GM12892 (cell line): ENCODE measurements at places on chromosomes 12 and 14.
A peak's percentile ranks its signal among the peaks of the same experiment; 100 is the strongest.

GRCh38 chr12:89217472-89217871 lies 134.8 kb downstream of the DUSP6 start:
- DNase-seq = no peak

GRCh38 chr12:25906651-25907340 lies 51.7 kb upstream of the RASSF8 start:
- DNase-seq = no peak

- DNase-seq = no peak
Measured at GRCh38 chr14:104486222-104486923, 93.2 kb upstream of the C14orf180 start.

DNA sequence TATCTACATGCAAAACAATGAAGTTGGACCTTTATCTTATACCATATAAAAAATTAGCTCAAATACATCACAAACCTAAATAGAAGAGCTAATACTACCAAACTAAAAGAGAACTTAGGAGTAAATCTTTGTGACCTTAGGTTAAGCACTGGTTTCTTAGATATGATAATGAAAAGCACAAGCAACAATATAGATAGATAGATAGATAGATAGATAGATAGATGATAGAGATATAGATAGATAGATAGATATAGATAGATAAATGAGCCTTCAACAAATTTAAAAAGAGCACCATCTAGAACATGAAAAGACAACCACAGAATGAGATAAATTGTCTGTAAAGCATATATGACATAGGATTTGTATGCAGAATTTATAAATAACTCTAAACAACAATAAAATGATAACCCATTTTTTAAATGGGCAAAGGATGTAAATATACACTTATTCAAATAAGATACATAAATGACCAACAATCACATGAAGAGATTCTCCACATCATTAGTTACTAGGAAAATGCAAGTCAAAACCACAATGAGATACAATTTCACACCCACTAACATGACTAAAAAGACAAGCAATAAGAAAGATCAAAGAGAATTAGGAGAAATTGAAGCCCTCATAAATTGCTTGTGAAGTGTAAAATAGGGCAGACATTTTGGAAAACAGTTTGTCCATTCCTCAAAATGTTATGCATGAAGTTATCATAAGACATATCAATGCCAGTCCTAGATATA lies 293.7 kb downstream of the BTG1 start:
- no peak for DNase-seq

DNA sequence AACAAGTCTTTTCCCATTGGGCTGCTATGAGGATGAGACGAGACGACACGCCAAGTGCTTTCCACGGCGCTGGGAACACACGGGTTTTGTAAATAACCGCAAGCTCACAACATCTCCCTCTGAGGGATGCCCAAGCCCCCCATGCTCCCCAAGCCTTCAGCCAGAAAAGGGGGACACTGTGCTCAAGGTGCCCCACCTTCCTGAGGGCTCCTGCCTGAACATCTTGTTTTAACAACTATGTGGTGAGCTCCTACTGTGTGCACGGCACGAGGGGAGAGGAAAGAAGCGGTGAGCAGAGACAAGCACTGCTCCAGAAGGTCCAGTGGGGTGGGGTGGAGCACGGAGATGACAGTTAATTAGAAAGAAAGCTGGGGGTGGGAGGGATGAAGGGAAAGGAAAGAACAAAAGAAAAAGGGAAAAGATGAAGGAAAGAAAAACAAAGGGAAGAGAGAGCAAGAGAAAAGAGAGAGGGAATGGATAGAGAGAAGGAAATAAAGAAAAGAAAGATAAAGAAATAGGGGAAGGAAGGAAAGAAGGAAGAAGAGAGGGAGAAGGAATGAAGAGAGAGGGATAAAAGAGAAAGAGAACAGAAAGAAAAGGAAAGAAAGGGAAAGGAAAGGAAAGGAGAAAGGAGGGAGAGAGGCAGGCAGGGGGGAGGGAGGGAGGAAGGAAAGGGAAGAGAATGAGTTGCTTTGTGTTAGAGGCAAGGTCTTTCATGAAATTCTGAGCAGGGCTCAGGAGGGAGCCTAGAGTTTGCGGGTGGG lies 56.8 kb downstream of the SLC15A4 start:
- no peak for DNase-seq

- no peak for DNase-seq
Measured at GRCh38 chr14:54316652-54317051, 80.2 kb upstream of the CDKN3 start.

- DNase-seq = no peak
Measured at GRCh38 chr12:90484094-90484493, 470.9 kb downstream of the CCER1 start.

GRCh38 chr14:63949696-63950095 lies 96.9 kb downstream of the SYNE2 start:
- no peak for DNase-seq

DNA sequence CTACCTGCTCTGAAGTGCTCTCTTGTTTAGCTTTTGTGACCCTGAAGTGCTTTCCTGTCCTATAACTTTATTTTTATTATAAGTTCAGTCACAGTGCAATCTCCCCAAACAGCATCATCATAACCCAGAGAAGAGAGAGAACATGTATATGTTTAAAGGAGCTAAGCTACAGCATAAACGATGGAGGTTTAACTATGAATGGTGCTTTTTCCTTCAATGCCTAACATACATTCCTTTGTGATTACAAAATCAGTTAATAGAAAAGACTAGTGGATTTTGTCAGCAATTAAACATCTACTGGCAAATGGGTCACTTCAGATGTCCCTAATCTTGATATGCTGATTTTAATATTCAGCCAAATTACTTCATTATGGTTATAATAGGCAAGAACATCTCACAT lies 46.4 kb downstream of the ZFYVE21 start:
- no peak for DNase-seq

- DNase-seq = peak; percentile 3
Measured at GRCh38 chr12:92769124-92769901, 66.5 kb downstream of the PLEKHG7 start.

GRCh38 chr12:46722394-46723185 lies 103.2 kb downstream of the SLC38A4 start:
- no peak for DNase-seq

GRCh38 chr12:6613015-6613775 lies 6.0 kb upstream of the CHD4 start:
- DNase-seq = peak; percentile 41

GRCh38 chr12:121504505-121504904 lies 76.3 kb downstream of the KDM2B start:
- no peak for DNase-seq

DNA sequence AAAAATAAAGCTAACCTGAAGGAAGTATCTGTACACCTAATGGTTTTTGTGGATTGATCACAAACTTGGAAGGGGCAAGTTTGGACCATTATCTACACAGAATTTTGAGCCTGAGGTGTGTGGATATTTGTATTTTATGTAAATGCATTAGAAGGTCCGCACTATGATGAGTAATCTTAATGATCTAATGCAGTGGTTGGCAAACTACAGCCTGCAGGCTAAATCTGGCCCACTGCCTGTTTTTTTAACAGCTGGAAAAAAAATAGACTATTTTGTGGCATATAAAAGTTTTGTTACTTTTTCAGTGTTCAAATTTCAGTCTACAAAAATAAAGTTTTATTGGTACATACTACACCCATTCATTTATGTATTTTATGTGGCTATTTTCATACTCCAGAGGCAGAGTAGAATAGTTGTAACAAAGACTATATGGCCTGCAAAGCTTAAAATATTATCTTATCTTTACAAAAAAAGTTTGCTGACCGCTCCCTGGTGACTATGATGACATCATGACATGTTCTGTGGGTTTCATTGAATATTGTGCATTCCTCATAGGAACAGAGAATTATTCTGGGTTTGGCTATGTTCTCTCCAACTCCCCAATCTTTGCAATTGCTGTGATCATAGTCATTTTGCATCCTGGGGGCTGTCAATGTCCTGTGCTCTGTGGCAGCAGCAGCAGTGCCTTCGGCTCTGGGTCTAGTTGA lies 962.6 kb upstream of the FBXO33 start:
- no peak for DNase-seq

DNA sequence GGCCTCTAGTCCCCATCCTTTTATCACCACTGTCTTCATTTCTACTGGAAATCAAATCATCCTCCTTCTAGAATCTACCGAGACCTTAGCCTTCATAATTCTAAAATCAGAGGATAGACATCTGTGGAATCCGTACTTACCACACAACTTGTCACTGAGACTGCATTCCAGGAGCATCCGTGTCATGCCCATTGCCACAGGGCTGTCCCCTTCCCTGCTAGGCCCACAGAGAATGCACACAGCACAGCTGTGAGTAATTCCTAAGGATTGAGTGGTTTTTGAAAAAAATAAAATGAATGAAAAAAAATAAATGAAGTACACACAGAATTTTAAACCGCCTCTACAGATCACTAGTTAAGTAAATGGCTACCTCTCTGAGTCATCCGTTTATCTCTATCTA lies 21.0 kb upstream of the MAGOHB start:
- DNase-seq = no peak

DNA sequence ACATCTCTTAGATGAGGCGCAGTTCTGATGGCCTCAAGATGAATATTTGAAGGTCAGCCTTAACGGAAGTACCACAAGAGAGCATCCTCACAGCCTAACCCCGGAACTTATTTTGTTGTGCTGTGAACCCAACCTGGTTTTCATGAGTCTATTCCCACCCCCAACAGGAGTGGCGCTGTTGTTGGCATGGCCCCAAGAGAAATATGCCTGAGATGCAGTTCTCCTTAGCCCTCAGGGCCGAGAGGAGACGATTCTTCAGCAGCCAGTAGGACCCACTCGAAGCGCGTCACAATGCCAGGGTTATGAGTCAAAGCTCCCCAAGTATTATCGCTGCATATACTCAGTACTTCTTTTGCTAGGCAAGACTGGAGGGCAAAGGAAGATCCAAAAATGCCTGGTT lies 24.5 kb upstream of the BCL11B start:
- no peak for DNase-seq

GRCh38 chr12:52646613-52647012 lies 5.4 kb downstream of the KRT2 start:
- DNase-seq = no peak

DNA sequence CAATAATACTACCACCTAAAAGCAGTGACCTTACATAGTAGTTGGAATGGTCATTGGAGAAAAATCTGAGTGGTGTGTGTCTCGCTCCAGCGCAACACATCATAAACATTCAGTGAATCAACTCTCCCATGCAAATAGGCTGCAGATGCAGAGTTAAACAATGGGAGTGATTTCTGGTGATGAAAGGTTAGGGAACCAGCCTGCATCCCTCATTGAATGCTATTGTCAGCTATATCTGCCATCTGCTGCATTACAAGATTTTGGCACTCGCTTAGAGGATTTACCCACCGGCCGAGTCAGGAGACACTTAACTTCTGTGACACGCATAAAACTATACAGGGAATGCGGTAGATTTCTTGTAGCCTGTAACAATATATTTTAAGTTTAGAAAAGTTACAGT lies 900.9 kb downstream of the FLRT2 start:
- DNase-seq = no peak

GRCh38 chr14:63551332-63551731 lies 8.2 kb upstream of the PPP2R5E start:
- no peak for DNase-seq

DNA sequence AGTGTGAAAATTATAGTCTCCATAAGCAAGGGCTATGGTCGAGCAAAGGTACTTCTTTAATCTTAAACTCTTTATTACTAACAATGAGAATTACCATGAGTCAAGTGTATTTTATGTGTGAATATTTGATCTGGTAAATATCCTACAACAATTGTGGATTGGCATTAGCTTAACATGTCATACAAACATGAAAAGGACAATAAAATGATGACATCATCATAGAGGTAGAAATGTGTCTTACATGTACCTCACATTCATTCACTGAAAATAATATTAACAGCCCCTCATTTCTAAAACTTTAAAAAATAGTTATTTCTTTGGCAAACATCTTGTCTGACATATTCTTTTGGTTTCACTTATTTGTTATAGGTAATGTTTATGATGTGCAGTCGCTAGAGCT lies 355.0 kb downstream of the NAV3 start:
- no peak for DNase-seq

- no peak for DNase-seq
Measured at GRCh38 chr14:91348845-91349465, 68.7 kb downstream of the CCDC88C start.

DNA sequence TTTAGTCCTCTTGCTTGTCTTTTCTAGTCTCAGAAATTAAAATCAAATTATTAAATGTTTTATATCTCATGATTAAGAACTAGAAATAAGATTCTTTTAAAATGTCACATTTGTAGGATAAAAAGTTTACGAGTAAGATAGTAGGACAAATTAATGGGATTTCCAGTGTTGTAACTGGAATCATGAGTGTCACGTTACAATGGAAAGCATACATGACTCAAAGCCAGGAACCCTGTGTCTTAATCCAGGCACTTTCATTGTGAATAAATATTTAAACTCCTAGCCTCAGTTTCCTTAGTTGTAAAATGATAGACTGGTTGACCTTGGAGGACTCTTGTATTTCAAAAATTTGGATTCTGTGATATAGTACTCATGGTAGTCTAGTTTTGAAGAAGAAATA lies 84.9 kb downstream of the MIA2 start:
- DNase-seq = no peak

GRCh38 chr14:77613201-77613600 lies 3.2 kb downstream of the SPTLC2 start:
- no peak for DNase-seq

GRCh38 chr14:99601361-99601831 lies 2.6 kb downstream of the CCDC85C start:
- DNase-seq = no peak

DNA sequence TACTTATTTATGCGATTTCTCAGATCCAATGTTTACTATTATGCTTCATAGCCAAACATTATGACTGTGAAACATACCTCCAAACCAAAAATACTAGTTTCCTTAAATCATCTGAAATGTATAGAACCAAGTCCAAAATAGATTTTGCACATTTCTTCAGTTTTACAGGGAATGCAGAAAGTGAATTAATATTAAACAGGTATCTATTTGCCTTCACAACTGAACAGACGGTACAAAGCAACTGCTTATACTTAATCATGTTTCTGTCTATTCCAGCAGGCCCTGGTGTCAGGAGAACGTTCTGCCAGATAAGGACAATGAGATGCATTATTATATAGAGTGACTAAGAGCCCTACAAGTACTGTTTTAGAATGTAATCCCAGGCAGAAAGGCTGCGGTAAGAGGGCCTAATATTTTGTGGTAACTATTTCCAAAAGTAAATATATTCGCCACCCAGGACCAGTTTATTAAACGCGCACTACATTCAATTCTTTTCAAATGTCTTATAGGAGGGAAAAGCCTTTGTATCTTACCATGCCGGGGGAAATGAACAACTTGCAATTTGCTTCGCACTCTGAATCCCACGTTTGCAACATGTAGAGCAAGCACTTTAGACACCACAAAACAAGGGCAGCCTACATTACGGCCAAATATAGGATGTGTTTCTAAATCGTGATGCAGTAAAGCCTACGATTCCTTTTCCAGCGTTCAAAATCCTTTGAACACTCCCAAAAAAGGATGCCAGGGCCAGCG lies 1.5 kb downstream of the CORO1C start:
- no peak for DNase-seq

GRCh38 chr12:60071759-60072191 lies 475.9 kb downstream of the SLC16A7 start:
- DNase-seq = no peak

- no peak for DNase-seq
Measured at GRCh38 chr14:22052795-22053194, 379.2 kb upstream of the OR4E1 start.

GRCh38 chr12:67772267-67773169 lies 124.0 kb downstream of the DYRK2 start:
- DNase-seq = no peak

- DNase-seq = no peak
Measured at GRCh38 chr14:46788994-46789393, 137.4 kb upstream of the RPL10L start.

GRCh38 chr12:86660488-86661147 lies 404.4 kb upstream of the MGAT4C start:
- DNase-seq = no peak
